Neural progenitor cell (in vitro differentiated cells): ENCODE measurements at places on chromosomes 3 and 15. TPM values are rescaled to one million over a fixed set of nuclear protein-coding genes. Genes with fewer than 3 reads are reported as not detected.

DNA sequence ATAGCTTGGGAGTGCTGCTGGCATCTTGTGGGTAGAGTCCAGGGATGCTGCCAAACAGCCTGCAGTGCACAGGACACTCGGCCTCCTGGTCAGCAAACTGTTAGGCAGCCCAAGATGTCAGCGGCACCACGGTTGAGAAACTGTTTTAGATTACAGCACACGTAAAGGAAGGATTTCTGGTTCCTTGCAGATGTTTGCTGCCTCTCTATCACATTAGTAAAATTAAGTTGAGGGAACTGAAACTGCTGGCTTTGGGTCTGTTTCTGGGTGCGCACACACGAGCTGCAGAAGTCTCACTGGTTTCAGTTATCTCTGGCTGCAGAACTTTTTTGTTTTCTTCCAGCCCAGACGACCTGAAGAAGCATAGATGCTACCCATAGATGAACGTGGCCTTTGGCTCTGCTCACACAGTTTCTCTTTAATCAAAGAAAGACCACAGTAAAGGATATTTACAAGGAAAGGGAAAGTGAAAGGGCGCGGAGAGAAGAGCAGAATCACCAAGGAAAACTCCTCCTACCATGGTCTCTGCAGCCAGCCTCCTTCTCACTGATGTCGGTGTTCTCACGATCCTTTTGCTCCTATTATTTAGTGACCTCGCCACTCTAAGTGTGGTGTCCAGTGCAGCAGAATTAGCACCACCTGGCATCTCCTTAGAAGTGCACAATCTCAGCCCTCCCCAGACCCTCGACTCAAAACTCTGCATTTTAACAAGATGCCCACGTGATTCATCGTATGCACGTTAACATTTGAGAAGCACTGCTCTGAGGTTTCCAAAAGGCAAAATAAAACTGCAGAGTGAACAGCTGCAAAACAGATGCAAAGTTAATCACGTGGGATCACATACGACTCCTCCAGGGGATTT, 50.6 kb upstream of the AKAP13 start:
- peaks cover 13% of the 10 kb centered on the region for H3K4me1 ChIP-seq
- H3K27ac ChIP-seq: no peak overlapping the region
- no peak overlapping the region for H3K4me3 ChIP-seq
- no peaks in the 10 kb centered on the region for H3K36me3 ChIP-seq

Gene GOLGA8F
- total RNA-seq: not detected in 2 replicates

Gene CTDSPL
- total RNA-seq: 36.9 and 43.0 TPM in 2 replicates

Gene CYP19A1
- not detected in 2 replicates for total RNA-seq

DNA sequence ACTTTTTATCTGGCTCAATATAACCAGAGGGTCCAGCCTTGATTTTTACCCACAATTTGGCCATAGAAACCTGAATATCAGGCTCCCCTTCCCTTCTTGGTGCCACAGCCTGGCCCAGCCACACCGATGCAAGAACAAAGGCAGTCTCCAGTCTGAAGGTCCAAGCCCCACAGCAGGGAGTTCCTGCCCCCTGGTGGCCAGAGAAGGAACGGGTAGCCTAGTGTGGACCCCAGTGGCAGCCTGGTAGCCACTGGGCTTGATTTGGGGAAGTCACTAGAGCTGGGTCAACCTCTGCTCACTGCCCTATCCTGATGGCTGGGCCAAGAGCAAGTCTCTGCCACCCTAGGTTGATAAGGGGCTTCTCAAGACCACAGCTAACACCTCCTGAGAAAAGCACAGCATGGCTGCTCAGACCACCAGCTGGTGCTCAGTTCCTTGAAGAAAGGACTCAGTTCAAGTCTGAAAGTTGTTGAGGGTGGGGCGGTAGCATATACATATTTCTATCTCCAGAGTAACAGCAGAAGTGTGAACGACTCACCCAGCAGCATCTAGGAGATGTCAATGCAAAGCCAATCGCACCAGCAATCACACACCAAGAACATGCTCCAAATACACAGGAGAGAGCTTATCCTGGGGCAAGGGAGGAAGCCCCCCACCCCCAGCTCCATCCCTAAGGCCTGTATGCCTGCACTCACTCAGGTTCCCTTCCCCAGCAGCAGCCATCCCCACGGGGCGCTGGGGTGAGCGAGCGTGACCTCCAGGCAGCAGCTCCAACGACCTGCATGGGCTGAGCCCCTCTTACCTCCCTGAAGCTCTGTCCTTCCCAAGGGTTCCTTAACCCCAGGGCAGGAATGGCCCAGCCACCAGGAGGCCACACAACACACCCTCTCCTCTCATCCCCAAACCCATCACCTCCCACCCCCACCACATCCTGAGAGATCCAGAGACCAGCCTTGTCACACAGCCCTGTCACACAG, 7.6 kb downstream of the PFKFB4 start:
- H3K4me3 ChIP-seq: no peak overlapping the region
- H3K36me3 ChIP-seq: no peaks in the 10 kb centered on the region
- H3K27ac ChIP-seq: no peak overlapping the region
- no peaks in the 10 kb centered on the region for H3K4me1 ChIP-seq

GRCh38 chr3:118186051-118186450, 848.6 kb downstream of the IGSF11 start:
- H3K4me1 ChIP-seq: no peaks in the 10 kb centered on the region
- H3K36me3 ChIP-seq: no peaks in the 10 kb centered on the region
- no peak overlapping the region for H3K27ac ChIP-seq
- no peak for DNase-seq

- no peak for DNase-seq
- no peaks in the 10 kb centered on the region for H3K36me3 ChIP-seq
- no peak overlapping the region for H3K4me3 ChIP-seq
- no peak overlapping the region for H3K27ac ChIP-seq
- H3K4me1 ChIP-seq: no peaks in the 10 kb centered on the region
Measured at GRCh38 chr15:89926158-89926557, 13.4 kb upstream of the ARPIN start.

DNA sequence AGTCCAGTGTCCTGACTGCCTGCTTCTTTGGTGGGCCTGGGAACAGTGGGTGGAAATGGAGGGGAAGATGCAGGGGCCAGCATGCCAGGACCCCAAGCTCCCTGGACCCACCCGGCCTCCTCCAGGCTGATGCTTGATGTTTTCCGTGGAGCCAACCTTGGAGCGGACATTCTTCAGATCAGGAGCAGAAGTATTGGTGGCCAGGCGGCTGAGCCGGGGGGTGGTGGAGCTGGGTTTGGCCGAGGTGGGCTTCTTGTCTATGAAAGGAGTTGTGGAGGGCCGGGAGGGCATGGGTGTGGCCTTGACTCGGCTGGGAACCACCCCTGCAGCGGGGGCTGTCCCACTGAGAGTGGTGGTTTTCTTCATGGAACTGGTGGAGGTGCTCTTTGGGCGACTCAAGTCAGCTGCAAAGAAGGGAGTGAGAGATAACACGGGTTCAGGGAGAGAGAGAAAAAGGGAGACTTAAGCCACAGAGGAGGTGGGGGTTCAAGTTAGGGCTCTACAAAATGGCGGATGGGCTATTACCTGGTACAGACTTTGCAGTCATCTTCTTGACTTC, 67.8 kb downstream of the DHX30 start:
- H3K4me3 ChIP-seq: no peak overlapping the region
- no peak overlapping the region for H3K27ac ChIP-seq
- H3K4me1 ChIP-seq: peaks cover 23% of the 10 kb centered on the region
- no peaks in the 10 kb centered on the region for H3K27me3 ChIP-seq
- no peak for DNase-seq

- no peaks in the 10 kb centered on the region for H3K27me3 ChIP-seq
- no peak overlapping the region for H3K27ac ChIP-seq
- H3K4me1 ChIP-seq: peaks cover 7% of the 10 kb centered on the region
- H3K4me3 ChIP-seq: peak overlapping the region; percentile 53
Measured at GRCh38 chr3:61250784-61251173, 473 bp downstream of the FHIT start.
